Activated CD4-positive, alpha-beta T cell treated with anti-CD3 and anti-CD28 coated beads, Interleukin-2, amount 50 U/mL, for 48 hours (primary cell): ENCODE measurements at places on chromosomes 7 and 10.

GRCh38 chr7:29349362-29349761 lies 154.8 kb downstream of the CHN2 start:
- no peak for DNase-seq

DNA sequence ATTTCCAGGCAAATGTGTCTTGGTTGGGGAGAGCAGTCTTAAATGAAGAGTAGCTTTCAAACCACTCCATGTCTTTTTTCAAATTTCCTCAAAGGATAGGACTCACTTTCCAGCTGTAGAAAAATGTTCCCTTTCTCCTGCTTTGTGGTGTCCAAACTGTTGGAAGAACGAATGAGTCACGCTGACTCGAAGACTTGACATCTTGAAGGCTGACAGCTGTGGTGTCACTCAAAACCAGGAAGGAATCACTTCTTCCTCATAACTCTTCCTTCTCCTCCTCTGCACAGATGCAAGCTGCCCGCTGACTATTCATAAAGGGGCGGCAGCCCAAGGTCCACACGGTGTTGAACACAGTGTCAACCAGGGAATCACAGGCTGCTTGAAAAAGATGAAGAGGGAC lies 19.2 kb downstream of the PLA2G12B start:
- DNase-seq = no peak

DNA sequence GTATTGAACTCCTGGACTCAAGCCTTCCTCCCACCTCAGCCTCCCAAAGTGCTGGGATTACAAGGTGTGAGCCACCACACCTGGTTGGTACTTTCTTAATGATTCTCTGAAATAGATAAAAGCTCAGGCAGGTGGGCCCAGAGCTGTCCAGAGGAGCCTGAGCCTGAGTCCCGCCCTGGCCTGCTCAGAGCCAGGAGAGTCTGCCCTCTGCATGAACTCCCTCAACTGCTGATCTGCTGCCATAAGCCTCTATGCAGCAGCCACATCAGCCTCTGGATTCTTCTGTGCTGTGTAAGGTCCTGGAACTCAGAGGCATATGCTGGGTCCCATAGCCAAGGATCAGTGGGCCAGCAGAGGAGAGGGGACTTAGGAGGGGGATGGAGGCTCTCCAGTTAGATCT lies 23.1 kb upstream of the DDIT4 start:
- no peak for DNase-seq

GRCh38 chr7:131071786-131072504 lies 255.7 kb upstream of the MKLN1 start:
- DNase-seq = no peak

DNA sequence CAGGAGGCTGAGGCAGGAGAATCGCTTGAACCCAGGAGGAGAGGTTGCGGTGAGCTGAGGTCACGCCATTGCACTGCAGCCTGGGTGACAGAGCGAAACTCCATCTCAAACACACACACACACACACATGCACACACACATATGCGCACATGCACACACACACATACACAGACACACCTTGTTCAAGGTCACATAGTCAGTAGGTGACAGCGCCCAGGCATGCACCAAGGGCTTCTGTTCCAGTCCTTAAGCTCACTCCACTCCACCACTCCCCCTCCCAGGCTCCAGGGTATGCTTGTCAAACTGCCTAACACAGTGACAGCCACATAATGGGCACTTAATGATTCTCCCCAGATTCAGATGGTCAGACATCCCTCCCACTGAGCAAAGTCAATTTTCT lies 37.0 kb downstream of the KCNMA1 start:
- DNase-seq = no peak

DNA sequence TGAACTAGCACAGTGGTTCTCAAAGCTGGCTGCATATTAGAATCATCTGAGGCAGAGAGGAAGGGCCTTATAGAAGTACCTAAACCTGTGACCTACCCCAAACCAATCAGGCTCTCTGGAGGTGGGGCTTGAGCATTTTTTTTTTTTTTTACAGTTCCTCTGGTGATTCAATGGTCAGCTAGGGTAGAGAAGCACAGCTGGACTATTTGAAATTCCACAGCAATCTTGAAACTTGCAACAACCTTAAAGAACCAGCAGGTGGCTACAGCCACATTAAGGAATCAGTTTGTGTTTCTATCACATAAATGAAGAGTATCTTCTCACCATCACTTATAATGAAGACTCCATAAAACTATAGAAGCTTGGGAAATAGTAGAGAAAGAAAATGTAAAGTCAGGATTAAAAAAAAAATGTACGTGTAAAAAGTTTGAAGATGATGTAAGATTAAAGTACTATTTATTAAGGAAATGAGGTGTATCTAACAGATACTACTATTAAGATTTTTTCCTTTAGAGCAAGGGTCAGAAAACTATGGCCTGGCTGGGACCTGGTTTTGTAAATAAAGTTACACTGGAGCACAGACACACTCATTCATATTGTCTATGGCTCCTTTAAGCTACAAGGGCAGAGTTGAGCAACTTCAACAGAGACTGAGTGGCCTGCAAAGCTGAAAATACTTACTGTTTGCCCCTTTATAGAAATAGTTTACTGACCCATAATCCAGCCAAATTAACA lies 3.8 kb downstream of the RTKN2 start:
- DNase-seq = no peak

GRCh38 chr7:48111596-48111995 lies 22.5 kb downstream of the UPP1 start:
- no peak for DNase-seq

GRCh38 chr10:43287056-43288007 lies 20.5 kb upstream of the RASGEF1A start:
- peak; percentile 55 for DNase-seq

DNA sequence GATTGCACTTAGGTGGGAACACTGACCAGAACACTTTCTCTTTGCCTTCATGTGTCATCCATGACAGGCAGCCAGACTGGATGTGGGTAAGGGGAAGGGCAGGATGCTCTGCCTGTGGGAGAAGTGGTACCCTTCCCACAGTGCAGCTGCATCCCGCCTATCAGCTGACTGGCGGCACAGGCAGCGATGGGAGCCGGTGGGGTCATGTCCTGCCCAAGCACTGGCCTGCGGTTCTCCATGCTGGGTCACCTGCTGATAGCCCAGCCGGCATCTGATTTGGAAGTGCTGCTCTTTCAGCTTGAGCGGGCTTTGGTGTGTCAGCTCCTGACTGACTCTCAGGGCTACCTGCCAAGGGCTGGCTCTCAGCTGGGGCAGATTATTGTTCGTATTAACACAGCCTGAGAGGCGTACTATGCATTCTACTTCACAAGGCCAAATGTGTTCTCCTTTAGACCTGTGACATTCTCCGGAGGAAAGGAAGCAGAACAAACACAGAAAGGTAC lies 105.2 kb upstream of the PDLIM1 start:
- no peak for DNase-seq

DNA sequence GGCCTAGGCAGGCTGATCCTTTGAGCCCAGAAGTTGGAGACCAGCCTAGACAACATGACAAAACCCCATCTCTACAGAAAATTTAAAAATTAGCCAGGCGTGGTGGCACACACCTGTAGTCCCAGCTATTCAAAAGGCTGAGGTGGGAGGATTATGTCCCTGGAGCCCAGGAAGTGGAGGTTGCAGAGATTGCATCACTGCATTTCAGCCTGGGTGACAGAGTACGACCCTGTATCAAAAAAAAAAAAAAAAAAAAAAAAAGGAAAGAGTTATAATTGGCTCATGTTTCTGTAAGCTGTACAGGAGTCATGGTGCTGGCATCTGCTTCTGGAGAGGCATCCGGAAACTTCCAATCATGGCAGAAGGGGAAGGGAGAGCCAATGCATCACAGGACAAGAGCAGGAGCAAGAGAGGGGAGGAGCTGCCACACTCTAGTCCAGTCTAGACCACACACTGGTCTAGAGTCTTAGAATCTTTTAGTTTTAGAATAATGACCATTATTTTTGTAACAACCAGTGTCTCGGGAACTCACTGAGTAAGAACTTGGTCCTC lies 16.8 kb downstream of the DOCK1 start:
- DNase-seq = no peak

DNA sequence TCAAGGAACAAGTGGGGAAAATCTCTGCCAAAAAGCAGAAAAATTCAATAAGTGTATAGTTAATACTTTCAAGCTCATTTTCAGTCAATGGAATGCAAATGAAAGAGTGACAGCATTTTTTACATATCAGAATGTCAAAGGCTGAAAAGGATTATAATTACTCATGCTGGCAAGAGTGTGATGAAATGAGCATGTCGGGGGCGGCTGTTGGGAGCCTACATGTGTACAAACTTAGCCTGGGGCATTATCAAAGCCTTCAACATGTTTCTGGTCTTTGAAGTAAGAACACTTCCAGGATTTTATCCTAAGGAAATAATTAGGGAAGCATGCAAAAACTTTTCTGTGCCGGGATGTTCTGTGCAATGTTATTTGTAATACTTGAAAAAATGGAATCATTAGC lies 221.7 kb upstream of the LYZL1 start:
- no peak for DNase-seq

GRCh38 chr7:140225562-140226249 lies 48.9 kb upstream of the KDM7A start:
- no peak for DNase-seq

DNA sequence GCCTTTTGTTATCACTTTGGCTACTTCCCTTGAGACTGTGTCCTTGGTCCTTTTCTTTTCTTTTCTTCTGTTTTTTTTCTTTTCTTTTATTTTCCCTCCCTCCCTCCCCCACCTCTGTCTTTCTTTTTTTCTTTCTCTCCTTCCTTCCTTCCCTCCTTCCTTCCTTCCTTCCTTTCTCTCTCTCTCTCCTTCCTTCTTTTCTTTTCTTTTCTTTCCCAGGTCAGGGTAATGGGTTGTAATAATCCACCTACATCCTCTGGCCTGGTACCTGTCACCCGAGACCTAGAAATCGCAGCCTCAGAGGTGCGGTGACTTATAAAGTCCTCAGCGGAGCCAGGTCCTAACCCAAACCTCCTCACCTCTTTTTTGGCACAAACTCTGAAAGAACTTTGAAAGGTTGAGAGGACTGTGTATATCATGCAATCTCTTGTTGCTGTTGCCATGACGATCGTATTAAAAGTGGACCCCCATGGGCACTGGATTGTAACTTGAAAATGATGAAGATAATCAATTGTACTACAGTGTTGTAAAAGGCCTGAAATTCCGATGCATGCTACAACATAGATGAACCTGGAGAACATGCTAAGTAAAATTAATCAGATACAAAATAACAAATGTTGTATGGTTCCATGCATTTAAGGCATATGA lies 140.7 kb upstream of the AGK start:
- DNase-seq = no peak

GRCh38 chr10:86086418-86086817 lies 280.2 kb downstream of the GRID1 start:
- no peak for DNase-seq

- DNase-seq = no peak
These were observed 181.6 kb downstream of the PHTF2 start for GRCh38 chr7:77980087-77980713.

DNA sequence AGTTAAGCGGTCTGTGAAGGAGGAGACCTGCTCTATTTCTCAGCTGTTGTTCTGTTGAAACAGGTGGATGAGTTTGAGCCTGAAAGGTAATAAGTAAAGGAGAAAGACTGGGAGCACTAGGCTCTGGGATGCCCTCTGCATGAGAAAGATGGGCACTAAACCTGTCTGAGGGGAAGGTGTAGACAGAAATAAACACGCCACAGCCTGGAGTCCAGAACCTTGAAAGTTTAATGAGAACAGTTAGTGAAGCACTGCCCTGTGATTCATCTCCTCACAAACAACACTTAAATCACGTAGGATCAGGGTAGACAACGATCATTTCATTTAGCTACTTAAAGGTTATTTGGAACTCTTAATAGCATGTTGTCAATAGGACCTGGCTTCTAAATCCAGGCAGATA lies 193.1 kb downstream of the PHTF2 start:
- DNase-seq = no peak

DNA sequence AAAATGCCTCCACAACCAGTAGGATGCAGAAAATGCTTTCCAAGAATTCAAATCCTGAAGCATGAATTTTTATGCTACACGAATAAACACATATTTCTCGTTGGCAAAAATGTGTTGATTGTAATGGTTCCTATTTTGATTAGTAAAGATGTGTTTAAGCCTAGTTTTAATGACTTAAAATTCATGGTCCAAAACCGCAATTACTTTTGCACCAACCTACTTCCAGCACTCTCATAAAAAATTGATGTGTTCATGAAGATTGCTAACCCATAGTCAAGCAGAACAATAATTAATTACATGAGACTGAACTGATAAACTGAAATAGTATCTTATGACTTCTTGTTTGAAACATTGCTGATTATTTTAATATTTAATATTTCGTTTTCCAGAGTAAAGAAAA lies 828.8 kb downstream of the CCSER2 start:
- no peak for DNase-seq

DNA sequence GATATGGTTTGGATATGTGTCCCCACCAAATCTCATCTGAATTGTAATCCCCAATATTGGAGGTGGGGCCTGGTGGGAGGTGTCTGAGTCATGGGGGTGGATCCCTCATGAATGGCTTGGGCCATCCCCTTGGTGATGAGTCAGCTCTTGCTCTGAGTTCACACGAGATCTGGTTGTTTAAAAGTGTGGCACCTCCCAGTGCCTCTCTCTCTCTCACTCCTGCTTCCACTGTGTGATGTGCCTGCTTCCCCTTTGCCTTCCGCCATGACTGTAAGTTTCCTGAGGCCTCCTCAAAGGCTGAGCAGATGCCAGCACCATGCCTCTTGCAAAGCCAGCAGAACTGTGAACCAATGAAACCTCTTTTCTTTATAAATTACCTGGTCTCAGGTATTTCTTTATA lies 4.8 kb upstream of the GCK start:
- DNase-seq = peak; percentile 54
